Stimulated activated CD8-positive, alpha-beta memory T cell treated with anti-CD3 and anti-CD28 coated beads, Interleukin-12 subunit alpha, Interleukin-12 subunit beta, amount 100 ng/mL, for 4 hours (primary cell): ENCODE measurements at places on chromosomes 6 and 20.

DNA sequence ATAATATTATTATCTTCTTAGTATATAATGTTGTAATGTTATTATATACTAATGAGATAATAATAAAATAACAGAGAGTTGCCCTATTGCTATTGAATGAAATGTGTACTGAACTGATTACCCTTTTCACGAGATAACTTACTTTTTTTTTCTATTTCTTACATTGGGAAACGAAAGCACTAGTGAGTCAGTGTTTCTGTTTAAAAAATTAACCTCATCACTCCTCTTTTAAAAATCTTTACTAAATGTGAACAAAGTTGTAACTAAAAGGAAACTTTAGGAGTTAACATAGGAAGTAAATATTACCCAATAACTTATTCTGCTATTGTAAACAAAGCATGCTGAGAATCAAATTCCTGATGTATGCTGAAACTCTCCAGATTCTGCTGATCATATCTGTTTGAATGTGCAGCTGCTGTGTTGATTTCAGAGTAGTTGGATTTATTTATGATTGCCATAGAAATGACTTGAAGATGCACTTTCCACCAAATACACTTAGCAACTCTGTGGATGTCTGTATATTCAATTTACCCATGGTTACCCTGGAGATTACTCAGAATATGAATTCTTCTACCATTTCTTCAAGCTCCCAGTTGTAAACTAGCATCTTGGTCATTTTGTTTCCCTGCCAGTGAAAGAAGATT lies 523.4 kb downstream of the TENT5A start:
- DNase-seq: no peak

GRCh38 chr20:7161690-7162089 lies 394.2 kb downstream of the BMP2 start:
- DNase-seq: no peak

DNA sequence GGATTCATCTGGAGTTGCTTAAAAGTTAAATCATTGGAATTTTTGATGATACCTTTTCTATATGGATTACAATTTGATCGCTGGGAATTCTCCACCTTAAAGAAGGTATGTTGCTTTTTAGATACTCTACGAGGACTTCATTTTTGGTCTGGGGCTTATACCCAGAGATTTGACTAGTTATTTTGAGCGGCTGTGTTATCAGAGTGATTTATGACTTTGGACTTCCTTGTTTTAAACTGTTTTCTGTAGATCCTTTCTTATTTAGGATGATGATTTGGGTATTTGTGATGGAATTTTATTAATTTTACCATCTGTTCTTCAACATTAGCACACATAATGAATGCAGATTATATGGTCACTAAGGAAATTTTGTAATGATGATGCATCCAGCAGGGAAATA lies 75.2 kb downstream of the SOX4 start:
- DNase-seq: no peak

- DNase-seq: no peak
These were observed 49.7 kb upstream of the GPR31 start for GRCh38 chr6:167207527-167207926.

DNA sequence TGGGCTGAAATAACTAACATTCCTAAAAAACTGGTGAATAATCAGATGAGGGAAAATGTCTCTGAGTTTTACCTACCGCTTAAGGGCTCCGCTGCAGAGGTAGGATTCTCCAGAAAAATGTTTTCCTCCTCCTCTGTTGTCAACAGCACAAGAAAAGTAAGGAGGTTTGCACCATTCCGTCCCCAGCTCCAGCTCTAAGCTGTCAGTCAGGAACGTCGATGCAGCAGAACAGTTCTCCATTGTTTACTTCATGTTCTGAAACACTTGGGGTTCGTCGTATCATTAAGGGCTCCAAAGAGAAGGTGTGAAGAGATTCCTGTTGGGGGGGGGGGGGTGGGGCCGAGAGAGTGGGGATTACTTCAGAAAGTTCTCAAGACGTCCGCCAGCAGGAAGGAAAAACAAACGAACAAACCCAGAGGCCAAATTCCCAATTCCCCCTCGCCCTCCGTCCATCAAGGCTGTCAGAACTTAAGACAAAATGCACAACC lies 734 bp downstream of the MMS22L start:
- DNase-seq: no peak

GRCh38 chr6:147821295-147821897 lies 312.9 kb downstream of the SAMD5 start:
- no peak for DNase-seq

- no peak for DNase-seq
These were observed 42.0 kb upstream of the TMEM244 start for GRCh38 chr6:129903082-129903481.

GRCh38 chr20:61048302-61048701 lies 203.8 kb upstream of the CDH4 start:
- no peak for DNase-seq

DNA sequence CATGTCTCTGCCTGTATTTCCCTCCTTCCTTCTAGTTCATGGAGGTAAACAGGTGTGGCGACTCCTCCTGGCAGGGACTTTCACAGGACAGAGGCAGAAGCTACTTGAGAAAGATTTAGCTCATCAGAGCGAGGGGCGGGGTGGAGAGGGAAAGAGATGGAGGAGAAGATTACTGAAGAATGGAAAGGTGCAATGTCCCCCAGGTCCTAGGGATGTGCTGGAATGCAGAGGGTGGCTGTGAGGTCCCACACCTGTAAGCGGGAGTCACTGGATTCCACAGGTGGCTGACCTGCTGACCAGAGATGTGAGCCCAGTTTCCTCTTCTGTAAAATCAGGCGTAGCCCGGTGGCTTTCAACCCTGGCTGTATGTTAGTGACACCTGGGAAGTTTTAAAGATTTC lies 199.2 kb upstream of the SULF2 start:
- no peak for DNase-seq

DNA sequence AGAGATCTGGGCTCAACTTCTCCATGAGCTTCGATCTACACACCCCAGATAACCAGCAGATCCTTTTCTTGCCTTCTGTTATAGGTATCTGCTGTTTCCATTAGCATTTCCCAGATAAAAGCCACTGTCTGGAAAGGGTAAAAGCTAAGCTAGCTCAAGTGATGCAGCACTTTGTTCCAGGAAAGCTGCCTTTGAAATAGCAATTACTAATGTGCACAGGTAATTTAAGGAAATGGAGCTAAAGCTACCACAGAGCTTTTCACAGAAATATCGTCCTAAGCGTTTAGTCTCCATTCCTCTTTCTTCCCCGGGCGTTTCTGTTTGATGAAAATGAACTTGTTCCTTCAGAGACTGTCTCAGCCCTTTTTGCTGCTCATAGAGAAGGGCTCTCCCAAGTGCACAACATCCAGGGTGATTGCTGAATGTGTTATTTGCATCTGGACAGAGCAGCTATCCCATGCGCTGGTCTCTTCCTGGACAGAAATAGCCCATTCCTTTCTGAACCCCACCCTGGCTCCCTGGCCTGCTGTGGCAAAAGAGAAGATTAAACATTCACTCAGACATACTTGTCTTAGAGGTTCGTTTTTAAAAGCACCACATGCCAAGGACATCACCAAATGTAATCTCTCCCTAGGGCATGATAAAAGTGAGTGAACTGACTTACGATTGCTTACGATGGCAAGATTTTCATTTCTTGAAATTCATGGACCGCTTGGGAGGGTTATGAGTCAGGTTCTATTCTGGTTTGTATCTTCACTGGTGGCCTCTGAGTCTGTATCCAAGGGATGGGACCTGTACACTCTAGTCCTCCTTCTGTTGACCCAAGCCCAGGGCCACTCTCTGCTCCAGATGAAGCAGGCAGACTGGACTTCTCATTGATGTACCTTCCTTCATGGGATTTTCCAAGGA lies 429.1 kb upstream of the CDH4 start:
- DNase-seq: no peak

DNA sequence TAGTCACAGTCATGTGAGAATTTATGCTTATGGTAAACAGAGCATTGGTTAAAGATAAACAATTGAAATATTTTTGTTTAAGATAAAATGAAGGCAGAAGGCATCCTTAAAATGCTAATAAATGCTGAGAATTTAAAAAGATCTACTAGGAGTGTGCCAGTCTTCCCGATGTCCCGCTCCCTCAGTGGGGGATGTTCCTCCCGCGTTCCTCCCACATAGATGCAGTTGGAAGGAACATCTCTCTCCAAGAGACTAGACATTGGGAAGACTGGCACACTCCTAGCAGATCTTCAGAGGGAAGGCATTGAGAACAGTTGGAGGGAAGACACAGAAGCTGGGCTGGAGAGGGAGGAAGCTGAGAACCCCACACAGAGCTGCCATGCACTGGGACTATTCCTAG lies 203.3 kb downstream of the EDN1 start:
- DNase-seq: no peak

DNA sequence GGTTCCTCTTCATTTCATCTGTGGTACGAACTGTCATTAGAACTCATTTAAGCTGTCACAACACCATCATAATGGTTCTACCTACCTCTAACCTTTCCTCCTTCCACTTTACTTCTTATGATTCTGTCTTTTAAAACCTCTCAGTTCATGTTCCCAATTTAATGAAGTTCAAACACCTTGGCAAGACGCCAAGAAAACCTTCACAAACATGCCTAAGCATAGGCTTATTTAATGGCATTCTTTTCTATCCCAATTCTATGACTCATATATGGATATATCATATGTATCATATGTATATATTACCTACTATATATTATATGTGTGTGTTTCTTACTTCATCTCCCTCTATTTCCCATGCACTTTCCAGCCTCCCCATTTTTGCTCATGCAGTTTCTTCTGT lies 283.4 kb upstream of the TBX18 start:
- DNase-seq: no peak

DNA sequence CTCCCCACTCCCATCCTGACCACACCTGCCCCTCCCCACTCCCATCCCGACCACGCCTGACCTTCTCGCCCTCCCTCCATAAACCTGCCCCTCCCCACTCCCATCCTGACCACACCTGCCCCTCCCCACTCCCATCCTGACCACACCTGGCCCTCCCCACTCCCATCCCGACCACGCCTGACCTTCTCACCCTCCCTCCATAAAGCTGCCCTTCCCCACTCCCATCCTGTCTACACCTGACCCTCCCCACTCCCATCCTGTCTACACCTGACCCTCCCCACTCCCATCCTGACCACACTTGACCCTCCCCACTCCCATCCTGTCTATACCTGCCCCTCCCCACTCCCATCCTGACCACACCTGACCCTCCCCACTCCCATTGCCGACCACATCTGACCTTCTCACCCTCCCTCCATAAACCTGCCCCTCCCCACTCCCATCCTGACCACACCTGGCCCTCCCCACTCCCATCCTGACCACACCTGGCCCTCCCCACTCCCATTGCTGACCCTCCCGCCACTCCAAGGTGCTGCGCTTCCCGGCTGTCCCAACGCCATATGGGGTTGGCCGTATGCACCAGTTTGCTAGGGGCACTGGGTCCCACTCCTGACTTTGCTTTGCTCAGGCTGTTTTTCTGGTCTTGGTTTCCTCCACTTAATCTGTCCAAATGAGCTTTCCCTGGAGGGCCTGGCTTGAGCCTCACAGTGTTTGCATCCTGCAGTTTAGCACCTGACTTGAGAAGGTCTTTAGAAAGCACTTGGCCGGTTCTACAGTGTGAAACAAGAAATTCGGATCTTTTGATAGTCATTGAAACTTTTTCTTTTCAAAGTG lies 2.9 kb downstream of the KIF25 start:
- DNase-seq: no peak

DNA sequence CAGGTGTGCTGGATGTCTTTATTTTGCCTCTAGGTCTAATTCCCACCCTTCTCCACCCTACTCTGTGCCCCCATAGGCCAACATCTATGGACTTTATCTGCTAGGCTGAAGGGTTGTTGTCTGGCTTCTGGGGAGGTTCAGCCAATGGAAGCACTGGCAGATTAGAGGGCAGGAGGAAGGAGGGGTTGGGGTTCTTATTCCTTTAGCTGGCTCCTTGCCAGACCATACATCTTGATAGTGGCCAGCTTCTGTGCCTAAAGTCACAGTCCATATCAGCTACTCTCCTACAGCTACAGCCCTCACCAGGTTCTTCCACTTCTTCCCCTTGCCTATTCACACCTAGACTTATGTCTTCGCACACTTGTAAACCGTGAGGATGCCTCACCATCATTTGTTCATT lies 41.1 kb downstream of the ROS1 start:
- DNase-seq: no peak

- DNase-seq: no peak
These were observed 155.2 kb upstream of the INSM1 start for GRCh38 chr20:20212675-20213096.

- no peak for DNase-seq
These were observed 362.7 kb upstream of the IMPG1 start for GRCh38 chr6:76435174-76435573.

- no peak for DNase-seq
These were observed 28.4 kb downstream of the VAPB start for GRCh38 chr20:58417438-58417837.

DNA sequence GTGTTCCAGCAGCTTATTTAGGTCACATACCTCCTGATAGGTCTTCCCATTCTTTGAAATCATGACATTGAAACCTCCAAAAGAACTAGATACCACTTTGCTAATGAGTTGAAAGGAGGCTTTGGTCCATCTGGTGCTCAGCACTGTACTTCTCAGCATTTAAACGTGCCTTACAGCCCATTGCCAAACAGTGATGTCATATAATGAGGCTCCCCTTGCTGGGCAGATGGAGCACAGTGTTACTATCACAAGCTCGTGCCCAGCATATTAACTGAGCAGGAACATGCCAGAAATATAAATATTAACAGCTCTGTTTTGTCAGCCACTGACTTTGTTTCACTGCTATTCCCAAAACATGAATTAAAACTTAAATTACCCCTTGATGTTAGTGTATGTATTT lies 25.5 kb upstream of the MAPK13 start:
- DNase-seq: no peak

DNA sequence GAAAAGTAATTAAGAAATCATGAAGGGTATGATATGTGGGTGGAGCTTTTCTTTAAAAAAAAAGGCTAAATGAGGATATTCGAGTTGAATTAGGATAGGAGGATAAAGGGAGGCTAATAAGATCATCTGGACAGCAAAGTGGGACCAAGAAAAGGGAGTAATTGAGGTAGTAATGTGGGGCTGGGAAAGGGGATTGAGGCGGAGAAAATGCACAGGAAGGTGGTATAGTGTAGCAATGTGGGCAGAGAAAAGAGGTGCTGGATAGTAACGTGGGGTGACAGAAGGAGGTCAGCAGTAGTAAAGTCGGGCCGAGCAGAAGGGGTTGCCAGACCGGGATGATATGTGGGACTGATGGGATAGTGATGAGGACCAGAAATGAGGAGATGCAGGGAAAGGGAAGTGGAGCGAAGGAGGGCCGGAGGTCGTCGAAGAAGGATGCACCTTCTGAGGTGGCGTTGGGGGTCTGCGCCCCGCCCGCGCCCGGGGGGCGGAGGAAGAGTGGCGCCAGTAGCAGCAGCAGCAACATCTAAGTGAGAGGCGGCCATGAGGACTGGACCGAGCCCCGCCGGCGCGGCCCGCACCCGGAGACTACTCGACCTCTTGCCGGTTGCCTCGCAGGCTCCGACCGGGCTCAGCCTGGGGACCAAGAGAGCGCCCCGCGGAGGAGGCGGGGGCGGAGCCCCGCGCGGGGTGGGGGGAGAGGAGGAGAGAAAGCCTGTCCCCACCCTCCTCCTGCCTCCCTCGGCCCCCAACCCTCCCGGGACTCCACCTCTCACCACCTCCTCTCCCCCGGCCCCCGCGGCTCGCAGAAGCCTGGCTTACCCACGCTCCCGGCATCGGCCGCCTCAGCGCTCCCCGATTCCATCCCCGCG lies 887 bp downstream of the GABBR1 start:
- peak; percentile 43 for DNase-seq

- DNase-seq: no peak
These were observed 108.6 kb downstream of the DLL1 start for GRCh38 chr6:170182093-170182780.
